ENCODE measurements at places on chromosomes 6 and 20.
A peak's percentile ranks its signal among the peaks of the same experiment; 100 is the strongest.

DNA sequence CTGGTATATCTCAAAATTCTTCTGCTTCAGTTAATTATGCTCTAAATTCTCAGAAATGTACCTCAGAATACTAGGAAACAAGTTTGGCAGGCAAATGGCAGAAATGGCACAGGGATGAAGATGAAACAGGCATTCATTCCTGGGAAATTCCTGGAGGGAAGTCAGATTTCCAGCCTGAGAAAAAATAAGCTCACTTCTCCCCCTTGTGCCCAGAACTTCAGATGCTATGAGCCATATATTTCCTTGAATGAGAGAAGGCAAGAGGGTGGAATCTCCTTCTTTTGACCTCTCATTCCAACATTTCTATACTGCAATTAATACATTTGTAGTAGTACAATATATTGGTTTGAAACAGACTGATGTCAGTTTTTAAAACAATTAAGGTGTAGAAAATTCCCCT, 22.8 kb downstream of the RGS17 start:
- DNase-seq = peak; percentile 10

- DNase-seq = no peak
These were observed 9.6 kb downstream of the TBXT start for GRCh38 chr6:166157930-166158617.

- DNase-seq = no peak
These were observed 8.9 kb upstream of the LKAAEAR1 start for GRCh38 chr20:64093013-64093503.

DNA sequence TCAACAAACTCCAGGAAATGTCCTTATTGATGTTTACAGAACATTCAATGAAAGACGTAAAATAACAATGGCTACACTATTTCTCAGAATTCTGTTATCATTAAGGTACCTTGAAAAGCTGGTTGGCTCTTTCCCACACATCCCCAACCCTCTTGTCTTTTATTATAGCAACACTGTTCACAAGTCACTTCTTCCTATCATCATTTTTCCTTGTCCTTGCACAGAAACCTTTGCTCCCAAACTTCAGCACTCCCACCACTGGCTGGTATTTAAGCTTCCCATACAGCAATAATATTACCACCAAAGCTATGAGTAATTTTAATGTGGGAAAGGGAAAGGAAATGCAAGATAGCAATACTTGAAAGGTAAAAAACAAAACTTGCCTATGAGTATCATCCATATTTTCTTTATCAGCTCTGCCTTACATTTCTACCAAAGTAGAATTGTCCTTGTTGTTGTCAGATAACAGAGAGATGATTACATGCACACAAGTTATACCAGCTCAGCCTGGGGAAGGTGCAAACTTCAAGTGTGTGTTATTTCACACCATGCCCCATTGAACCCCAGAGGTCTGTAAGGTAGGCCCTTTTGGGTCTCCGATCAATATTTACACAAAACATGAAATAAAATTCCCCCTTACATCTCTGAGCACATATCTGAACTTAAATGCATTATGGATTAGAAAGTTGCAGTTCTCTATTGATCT, 32.2 kb downstream of the ARHGAP18 start:
- DNase-seq = no peak

- DNase-seq = no peak
These were observed 21.2 kb upstream of the TTPAL start for GRCh38 chr20:44454306-44454963.

DNA sequence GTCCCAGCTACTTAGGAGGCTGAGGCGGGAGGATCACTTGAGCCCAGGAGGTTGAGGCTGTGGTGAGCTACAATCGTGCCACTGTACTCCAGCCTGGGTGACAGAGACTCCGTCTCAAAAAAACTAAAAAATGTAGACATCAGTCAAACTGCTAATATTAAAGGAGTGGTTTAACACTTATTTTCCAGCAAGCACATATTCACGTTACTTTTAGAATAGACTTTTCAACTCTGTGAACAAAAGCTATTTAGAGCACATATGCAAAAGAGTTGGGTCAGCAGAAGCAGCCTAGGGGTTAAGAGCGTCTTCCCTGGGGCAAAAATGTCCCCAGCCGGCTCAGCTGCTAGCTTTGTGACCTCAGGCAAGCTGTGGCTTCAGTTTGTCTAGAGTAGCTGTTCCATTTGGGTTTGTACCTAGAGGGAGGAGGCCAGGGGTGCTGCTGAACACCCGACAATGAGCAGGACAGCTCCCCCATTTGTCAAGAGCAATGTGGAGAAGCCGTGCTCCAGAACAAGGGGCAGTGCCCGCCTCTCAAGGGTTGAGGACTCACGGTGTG, 62.5 kb upstream of the PTGIS start:
- DNase-seq = no peak

DNA sequence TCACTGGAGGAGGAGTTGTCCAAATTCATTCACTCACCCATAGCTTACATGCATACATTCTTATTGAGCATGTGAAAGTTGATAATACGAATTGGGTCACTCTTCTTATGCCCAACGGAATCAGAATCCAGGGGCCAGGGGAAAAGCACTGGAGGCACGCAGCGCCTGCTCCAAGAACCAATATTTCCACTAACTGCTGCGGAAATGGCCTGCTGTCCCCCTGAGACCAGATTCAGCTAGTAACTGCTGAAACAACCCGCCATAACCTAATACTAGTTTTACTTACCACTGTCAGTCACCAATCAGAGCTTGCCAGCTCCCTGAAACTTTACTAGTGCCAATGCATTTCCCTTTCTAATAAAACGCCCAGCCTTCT, 641 bp upstream of the FKBP1A start:
- DNase-seq = peak; percentile 30

DNA sequence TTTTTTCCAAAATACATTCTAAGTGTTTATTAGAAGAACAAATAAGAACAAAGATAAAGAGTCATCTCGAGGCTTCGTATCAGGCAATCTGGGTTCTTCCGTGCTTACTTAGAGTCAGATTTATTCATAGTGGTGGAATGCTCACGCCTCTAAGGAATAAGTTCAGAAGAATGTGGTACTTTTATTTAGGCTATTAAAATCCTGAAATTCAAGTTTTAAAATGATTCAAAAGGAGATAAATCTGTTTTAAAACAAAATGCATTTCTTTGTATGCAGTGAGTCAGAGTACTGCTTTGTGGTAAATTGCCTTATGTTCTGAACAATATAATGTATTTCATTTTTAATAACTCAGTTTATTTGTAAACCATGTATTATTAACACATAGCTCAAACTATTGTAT, 89.1 kb downstream of the FUT9 start:
- no peak for DNase-seq

DNA sequence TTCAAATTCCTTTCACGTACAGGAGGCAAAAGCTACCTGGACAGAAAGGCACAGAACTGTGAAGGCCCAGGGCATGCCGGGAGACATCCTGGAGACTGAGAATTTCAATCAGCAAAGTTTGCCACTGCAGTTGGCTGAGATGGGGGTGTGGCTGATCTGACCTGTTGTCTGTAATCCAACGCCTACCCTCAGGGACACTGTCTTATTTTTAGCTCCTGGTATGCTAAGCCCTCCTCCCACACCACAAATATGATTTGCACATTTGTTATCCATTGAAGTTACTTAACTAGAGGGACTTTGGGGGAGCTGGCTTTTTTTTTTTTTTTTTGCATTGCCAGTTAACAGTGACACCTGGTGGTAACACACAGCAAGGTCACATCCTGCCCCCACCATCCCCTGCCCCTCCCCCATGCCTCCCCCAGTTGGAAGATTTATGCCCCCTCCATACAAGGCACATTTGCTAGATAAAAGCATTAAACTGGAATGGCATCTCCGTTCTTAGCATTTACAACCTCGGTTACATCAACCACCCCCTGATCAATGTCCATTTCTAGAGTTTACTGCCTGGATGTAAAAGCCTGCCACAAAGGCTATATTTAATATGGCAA, 40.4 kb downstream of the TTI1 start:
- peak; percentile 14 for DNase-seq

DNA sequence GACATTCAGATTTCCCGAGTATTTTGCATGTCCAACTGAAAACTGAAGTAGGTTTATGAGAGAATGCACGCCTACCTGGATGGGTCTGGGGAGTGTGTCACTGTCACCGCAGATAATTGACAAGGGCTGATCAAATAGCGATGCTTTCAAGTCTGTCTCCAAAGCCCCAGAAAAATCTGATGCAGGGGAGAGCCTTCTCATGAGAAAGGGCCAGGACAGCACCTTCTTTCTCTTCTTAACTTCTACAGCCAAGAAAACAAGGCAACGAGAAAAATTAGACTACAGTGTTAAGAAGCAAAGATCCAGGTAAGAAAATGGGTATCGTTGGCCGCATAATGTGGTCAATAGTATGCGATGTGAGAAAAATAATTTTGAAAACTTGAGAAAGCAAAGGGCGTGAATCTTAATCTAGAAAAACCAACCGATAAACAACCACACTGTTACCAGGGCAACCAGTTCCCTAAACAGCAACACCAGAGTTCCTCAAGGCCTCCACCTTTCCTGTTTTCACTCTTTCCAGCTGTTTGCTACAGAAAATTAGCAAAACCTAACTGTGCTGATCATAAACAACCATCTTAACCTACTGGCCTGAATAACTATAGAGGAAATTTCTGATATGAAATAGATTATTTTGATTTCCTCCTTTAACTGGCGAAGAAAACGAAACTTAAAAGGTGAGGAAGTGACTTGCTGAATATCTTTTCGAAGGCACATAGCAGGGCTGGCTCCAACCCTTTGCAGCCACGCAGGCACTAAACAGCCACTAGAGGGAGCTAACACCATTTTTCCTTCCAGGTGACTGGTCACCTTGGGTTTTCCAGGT, 2.6 kb downstream of the TAGAP start:
- peak; percentile 90 for DNase-seq

GRCh38 chr6:43101497-43101896, 25.4 kb downstream of the PTK7 start:
- DNase-seq = no peak

- DNase-seq = no peak
These were observed 176.2 kb downstream of the NFATC2 start for GRCh38 chr20:51366155-51366886.
